NCI-H1436 treated with DMSO at 0.1 percent for 48 hours (cell line): ENCODE measurements at places on chromosomes 16 and 17.

DNA sequence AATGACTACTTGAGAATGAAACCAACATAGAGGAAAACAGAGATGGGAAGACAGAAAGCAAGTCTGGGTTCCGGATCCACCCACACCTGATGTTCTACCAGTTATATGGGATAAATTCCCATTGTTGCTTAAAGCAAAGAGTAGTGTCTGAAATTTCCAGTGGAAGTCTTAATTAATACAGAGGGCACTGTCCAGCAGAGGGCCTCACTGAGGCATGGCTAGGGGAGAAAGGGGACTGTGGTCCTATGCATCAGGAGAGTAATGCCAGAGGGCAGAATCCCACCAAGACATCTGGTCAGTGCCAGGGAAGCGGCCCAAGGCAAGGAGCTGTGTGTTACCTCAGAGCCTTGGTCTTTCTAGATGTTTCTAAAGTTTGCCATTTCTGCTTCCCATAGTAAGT lies 7.5 kb upstream of the UMOD start:
- no peak for DNase-seq

DNA sequence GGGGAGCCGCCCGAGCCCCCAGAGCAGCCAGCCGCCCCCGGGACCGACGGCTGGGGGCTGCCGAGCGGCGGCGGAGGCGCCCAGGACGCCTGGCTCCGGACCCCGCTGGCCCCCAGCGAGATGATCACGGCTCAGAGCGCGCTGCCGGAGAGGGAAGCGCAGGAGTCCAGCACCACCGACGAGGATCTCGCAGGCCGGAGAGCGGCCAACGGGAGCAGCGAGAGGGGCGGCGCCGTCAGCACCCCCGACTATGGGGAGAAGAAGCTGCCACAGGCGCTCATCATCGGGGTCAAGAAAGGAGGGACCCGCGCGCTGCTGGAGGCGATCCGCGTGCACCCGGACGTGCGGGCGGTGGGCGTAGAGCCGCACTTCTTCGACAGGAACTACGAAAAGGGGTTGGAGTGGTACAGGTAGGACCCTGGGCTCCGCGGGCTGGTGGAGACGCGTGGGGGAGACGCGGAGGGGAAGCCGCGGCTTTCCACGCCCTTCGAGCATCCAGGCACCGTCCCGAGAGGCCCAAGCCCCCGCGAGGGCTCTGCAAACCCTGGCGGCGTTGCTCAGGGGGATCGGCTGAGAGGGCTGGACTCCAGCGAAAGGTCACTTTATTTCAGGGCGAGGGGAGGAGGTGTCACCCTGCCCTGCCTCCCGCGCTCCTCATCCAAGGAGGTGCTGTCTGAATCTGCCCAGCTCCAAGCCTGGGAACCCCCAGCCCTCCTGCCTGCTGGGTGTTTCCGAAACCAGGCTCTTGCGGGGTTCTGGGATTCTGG lies 1.2 kb downstream of the HS3ST4 start:
- DNase-seq: no peak

GRCh38 chr16:86026916-86027315 lies 128.0 kb downstream of the IRF8 start:
- no peak for DNase-seq

GRCh38 chr16:4682084-4682591 lies 11.2 kb upstream of the NUDT16L1 start:
- no peak for DNase-seq

DNA sequence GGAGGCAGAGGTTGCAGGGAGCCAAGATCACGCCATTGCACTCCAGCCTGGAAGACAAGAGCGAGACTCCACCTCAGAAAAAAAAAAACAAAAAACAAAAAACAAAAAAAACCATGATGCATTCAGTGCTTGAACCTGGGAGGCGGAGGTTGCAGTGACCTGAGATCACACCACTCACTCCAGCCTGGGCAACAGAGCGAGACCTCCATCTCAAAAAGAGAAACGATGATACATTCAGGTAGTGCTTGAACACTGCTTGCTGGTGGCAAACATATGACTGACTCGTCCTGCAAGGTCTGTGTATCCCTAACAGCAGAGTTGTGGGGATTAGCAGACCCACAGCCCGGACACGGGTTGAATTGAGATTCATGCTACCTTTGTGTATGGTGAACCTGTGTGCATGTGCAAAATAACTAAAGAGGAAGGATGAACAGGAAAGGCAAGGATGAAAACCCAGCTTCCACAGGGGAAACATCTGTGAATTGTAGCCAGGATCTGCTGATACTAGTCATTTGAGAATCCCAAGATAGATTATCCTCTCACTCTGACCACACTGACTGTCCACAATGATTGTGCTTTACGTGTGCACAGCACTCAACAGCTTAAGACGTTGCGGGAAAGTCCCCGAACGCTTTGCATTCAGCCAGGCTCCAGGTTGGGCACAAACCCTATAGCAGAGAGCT lies 52.4 kb upstream of the MRPS23 start:
- DNase-seq: no peak

GRCh38 chr16:63038397-63039106 lies 1002.3 kb upstream of the CDH8 start:
- no peak for DNase-seq

GRCh38 chr17:31488264-31488981 lies 96.9 kb downstream of the RAB11FIP4 start:
- no peak for DNase-seq

DNA sequence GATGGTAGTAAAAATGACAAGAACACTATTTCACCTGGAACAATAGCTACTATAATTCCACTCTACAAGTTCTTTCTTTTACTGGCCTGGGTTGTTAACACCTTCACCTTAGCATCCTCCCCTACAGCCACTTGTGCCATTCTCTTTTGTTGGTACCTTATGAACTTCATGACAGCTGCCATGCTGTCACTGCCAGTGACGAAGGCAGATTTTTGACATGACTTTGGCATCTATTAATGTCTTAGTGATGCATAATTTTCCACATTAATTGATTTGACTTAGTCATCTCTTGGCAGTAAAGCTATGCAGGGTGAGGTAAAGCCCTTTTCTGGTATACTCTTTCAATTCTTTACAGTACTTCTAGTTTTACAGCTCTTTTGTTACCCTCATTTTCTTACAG lies 207.9 kb downstream of the TANC2 start:
- DNase-seq: no peak

DNA sequence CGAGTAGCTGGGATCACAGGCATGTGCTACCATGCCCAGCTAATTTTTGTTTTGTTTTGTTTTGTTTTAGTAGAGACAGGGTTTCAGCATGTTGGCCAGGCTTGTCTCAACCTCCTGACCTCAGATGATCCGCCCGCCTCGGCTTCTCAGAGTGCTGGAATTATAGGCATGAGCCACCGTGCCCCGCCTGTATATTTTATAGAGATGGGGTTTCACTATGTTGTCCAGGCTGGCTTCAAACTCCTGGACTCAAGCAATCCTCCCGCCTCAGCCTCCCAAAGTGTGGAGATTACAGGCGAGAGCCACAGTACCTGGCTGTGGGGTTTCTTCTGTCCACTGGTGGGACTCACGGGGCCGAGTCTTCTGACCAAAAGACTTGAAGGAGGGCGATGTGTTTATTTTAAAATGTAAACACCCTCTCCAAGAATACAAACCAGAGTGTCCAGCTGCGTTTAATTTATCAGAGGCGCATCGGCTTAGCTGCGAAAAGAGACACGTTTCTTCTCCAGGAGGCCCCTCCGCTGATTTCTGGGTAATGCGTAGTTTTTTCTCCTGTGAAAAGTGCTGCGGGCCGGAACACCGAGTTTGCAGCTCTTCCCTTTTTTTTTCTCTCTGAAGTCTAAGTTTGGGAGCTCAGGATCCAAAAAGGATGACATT lies 86.9 kb upstream of the CIBAR2 start:
- no peak for DNase-seq

DNA sequence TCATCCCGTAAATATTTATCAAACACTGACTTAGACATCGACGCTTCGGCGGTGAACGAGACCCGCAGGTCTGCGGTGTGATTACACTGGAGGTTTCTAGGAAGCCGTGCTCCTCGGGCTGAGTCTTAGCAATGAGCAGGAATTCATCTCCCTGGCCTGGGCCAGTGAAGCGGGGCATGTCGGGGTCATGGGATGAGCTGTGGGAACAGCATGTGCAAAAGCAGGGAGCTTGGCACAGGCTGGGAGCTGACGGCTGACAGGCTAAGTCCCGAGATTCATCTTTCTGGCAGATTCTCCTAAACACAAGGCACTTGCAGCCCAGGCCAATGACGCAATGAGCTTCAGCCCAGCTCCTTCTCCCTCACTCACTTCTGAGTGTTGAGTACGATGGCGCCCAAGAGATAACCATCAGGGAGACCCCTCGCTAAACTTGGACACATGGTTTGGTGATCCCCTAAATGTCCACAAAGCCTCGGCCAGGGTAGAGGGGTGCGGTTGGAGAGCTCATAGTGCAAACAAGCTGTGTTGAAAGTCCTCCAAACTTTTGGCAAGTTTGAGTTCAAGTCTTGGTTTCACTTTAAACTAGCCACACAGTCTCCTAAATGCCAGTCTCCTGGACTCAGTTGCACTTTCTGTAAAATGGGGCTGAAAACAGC lies 12.8 kb downstream of the CRISPLD2 start:
- no peak for DNase-seq

DNA sequence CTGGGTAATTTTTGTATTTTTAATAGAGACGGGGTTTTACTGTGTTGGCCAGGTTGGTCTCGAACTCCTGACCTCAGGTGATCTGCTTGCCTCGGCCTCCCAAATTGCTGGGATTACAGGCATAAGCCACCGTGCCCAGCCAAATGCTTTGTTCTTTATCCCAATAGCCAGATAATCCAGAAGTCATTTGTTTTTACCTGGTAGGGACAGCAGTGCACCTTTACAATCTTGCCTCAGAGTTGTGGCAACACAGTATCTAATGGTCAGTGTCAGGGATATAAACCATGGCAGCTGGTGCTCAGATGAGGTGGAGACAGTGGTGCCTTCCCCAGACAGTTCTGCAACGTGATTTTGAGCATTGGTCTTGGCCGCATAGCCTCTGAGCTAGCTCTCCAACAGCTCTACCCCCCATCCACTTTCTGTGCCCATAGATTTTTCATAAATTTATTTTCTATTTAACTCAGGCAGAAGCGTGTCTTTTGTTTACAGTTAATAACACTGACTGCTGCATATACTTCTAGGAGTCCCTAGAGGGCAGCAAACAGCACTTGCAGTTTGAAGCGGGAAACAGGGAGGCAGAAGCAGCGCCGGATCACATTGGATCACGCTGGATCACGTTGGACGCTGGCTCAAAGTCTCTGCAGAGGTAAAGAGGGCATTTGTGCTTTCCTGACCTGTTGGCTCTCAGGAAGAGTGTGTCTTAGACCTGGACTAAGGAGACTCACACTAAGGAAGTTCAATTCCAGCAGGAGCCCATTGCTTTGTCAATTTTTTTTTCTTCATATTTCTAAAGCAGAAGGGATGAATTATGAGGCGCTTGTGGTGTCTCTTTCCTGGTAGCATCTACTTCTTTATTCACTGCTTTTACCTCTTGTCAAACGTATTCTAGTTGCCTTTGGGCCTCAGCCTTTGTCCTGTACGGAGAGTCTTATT lies 5.1 kb upstream of the GGT6 start:
- DNase-seq: peak; percentile 71

DNA sequence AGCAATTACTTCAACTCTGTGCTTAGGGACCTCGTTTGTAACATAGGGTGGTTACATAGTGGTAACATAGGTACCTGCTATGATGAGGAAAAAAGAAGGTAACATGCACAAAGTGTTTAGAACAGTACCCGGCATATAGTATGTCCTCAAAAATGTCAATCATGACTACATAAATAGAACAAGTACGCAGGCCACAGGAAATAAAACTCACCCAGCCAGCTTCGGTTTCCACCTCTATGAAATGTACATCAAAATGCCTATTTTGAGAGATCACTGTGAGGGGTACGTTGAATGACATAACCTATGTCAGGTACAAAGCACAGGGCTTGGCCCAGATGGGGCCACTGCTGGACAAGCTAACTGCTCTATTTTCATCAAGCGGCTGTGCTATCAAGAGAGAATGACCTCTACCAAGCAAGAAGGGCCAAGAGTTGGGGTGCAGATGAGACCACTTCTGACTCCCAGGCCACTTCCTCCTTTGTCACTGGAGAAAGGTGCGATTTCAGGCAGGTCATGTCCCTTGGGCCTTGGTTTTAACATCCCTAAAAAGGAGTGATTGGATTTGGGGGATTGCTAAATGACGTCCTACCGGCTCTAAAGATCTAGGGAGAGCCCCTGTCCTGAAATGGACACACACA lies 45.4 kb downstream of the WSB1 start:
- no peak for DNase-seq

DNA sequence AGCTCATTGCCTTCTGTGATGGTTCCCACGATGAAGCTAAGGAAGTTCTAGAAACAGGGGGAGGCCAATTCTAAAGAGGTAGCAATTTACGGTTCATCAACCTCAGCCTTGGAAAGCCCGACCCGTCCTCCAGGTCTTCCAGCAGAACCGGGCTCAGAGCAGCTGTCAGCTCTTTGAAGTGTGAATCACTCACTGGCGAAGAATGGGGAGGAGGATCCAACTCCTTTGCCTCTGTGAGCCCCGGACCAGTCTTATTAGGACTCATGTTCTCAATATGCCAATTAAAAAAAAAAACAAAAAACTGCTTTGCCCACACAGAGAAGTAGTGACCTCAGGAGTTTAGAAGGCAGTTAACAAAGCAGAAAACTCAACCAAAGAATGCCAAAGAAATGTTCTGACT lies 31.4 kb downstream of the STX8 start:
- no peak for DNase-seq

DNA sequence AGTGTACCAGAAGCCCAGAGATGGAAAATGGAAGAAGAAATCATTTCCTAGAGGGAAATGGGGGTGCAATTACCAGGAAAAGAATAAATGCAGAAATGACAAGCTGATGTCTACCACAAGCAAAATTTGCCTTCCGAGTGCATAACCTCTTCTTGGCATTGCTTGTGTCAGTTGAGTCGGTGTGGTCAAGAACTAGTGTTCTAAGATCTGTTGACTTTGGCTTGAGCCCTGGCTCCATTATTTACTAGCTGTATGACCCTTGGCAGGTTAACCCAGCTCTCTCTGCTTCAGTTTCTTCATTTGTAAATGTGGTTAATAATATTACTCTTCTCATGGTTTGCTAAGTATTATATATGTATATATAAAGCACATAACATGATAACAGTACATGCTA lies 273.0 kb upstream of the IRX5 start:
- DNase-seq: no peak

GRCh38 chr17:32988481-32989101 lies 3.1 kb upstream of the SPACA3 start:
- no peak for DNase-seq

GRCh38 chr16:79434771-79435170 lies 165.8 kb downstream of the MAF start:
- DNase-seq: no peak

- DNase-seq: no peak
These were observed 38.2 kb downstream of the SNTB2 start for GRCh38 chr16:69225121-69225520.

DNA sequence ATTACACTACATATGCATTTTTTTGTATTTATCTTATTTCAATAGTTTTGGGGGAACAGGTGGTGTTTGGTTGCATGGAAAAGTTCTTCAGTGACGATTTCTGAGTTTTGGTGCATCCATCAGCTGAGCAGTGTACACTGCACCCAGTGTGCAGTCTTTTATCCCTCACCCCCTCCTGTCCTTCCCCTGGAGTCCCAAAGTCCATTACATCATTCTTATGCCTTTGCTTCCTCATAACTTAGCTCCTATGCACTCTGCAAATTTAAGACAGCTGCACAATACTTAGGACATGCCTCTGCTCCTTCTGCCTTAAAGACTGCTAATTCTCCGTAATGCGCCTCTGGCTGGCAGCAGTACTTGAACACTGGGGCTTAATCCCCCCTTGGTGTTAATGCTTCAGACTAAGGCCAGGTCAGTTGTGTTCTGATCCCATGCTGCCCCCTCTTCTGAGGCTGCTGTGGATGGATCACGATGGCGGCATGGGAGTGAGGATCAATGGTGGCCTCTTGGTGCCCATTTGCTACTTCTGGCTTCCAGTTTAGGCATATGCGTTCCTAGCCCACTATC lies 146.2 kb downstream of the PARN start:
- no peak for DNase-seq
